Hematopoietic multipotent progenitor cell treated with erythropoietin and hydrocortisone succinate and interleukin-3 and kit ligand, for 6 days (in vitro differentiated cells): ENCODE measurements at places on chromosomes 4 and X.

- no peak for DNase-seq
These were observed 841.9 kb upstream of the HS3ST1 start for GRCh38 chr4:12270546-12270945.

GRCh38 chrX:65841263-65841662, 173.8 kb downstream of the MSN start:
- no peak for DNase-seq

DNA sequence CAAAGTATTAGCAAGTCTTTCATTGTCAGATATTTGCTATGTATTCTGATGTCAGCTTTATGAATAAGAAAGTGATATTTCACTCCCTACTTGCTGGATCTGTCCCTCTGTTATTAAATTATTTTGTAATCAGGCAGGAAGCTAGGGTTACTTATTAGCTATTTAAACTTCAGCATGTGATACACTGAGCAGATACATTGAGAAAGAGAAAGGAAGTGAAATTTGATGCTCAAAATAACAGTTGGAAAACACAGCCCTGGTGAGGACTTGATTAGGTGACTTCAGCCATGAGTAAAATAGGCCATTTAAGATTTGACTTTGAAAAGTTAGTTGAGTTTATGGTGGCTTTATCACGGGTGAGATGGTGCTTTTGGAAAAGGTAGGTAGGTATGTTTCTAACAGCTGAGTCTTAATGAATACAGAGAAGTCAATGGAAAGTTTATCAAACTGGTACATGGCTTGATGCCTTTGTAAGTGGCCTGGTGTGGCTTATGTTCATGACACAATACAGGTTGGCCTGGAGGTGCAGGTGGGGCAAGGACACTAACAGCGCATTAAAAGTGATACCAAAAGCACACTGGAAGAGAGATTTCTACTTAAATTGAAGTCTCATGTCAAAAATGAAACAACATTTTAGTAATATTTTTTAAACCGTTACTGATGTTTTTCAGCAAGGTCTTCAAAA, 321.2 kb upstream of the SPOCK3 start:
- DNase-seq = no peak

DNA sequence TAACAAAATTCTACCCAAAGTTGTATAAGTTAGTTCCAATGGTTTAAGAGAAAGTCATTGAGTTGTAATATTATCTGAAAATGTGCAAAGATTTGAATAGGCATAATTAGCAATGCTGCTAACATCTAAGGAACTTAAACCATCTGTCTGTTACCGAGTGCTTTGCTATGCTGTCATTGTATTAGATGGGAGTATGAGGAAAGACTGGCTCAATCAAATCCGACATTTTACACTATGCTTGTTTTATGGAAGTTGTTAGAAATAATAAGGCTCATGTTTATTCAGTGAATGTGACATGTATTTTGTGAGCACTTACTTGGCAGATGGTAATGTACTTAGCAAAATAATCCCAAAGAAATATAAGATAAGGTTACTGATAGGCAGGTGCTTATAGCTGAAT, 1715.1 kb downstream of the PCDH7 start:
- no peak for DNase-seq

- no peak for DNase-seq
These were observed 43.6 kb downstream of the UNC5C start for GRCh38 chr4:95505151-95505550.

- peak; percentile 21 for DNase-seq
These were observed 5.4 kb upstream of the ACE2 start for GRCh38 chrX:15606136-15606535.

DNA sequence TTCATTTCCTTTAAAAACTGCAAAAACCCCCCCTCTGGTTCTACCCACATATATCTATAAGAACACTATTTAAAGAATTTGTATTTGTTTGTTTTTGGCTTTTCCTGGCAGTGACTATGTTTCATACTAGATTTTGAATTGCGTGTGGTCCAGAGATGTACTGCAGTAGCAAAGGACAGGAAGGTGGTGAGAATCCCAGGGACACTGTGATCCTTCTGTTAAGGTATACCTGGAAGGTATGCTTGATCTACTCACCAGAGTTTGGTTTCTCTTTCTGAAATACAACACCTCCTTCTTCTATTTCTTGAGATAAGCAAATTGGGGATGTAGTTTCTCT, 129.6 kb upstream of the RASGEF1B start:
- DNase-seq = no peak

GRCh38 chr4:148006001-148006400, 274.1 kb downstream of the ARHGAP10 start:
- no peak for DNase-seq

DNA sequence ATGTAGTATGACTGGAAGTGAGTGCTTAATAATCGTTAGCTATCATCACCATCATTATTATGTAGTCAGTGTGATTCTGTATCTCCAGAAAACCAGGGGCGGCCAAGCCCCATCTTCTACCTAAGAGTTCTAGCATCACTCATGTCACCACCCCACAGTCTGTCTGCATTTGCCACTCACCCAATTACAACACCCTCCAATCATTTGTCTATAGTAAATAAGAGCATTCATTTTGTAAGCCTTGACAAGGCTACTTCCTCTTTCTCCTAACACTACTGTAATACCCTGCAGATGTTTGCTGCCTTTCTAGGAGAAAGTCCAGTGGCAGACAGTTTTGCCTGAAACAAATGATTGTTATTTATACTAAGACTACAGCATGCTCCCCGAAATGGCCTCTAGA, 15.8 kb upstream of the IL21 start:
- DNase-seq = peak; percentile 47

GRCh38 chr4:76523593-76523992, 88.6 kb downstream of the SHROOM3 start:
- no peak for DNase-seq

GRCh38 chr4:129561886-129562671, 466.1 kb downstream of the C4orf33 start:
- DNase-seq = no peak

- no peak for DNase-seq
These were observed 435.6 kb downstream of the TMA16 start for GRCh38 chr4:163930086-163930485.
